Activated T-helper 1 cell treated with anti-CD3 and anti-CD28 coated beads, Interleukin-12 subunit alpha, Interleukin-12 subunit beta, Interleukin-2, Interleukin-4 antibody, amounts not matched to agents 30 ng/mL and 10 ng/mL and 1 ng/mL, durations not matched to agents 14 hours and 24 hours and 36 hours (primary cell): ENCODE measurements at places on chromosomes 3 and 15. TPM values are rescaled to one million over a fixed set of nuclear protein-coding genes. Genes with fewer than 3 reads are reported as not detected.

The CKMT1B gene
- 0.44 and 0.86 TPM in 2 replicates for total RNA-seq

The KNG1 gene
- total RNA-seq, result not detected in 2 replicates

The PLAAT1 gene
- not detected in 2 replicates for total RNA-seq

The PLA2G4F gene
- not detected in 2 replicates for total RNA-seq

The INTS14 gene
- total RNA-seq, result 47.4 and 53.3 TPM in 2 replicates

The GOLGA8T gene
- 0.22 TPM in 1 of 2 replicates, not detected in the other for total RNA-seq

The MED12L gene
- 4.9 and 5.1 TPM in 2 replicates for total RNA-seq
